MM.1S (cell line): ENCODE measurements at places on chromosomes 7 and 10.

DNA sequence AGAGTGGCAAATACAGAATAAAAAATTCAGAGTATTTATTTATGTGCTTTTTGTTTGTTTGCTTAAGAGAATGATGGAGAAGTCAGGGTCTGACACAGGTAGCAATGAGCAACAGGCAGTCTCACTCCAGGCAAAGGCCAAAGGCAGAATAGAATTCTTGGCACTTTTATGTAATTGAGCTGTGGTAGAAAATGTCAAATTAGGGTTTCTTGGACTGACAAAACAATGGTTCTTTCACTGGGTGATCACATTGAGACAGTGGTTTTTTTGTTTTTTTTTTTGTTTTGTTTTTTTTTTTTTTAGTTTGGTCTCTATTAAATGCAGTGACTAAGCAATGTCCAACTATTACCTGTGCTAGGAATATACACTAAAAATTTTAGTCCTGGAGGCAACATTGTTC is 27.4 kb downstream of the POM121L12 start:
- no peak for DNase-seq

- no peak for DNase-seq
These were observed 108.4 kb downstream of the LYZL1 start for GRCh38 chr10:29397221-29397620.

DNA sequence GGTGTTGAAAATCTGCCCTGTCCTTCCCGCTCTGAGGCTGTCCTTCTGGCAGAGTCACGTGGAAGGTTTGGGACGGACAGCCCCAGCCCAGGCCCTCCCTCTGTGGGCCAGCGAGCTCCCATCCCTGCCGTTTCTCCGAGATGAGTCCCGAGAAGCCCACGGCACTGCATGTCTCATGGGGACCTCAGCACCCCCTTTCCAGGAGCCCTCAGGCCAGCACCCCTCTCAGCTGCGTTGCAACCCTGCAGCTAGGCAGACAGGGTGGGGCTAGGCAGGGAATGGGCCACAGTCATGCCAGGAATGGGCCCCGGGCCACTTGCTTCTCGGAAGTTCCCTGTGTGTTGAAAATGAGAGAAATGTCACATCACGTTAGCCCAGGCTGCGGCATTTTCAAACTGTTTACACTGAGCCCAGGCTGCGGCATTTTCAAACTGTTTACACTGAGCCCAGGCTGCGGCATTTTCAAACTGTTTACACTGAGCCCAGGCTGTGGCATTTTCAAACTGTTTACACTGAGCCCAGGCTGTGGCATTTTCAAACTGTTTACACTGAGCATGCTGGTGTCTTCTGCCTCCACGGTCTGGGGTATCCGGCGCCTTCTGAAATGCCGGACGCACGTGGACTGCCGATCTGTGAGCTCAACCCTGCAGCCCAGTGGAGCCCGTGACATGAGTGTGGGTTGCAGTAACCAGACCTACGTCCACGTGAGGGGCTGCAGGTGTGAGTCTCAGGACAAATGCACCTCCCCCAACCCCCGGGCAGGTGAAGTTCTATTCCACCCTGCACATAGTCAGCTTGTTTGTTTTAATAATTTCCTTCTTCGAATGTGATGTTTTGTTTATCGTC is 42.6 kb downstream of the FAM20C start:
- DNase-seq, result no peak

DNA sequence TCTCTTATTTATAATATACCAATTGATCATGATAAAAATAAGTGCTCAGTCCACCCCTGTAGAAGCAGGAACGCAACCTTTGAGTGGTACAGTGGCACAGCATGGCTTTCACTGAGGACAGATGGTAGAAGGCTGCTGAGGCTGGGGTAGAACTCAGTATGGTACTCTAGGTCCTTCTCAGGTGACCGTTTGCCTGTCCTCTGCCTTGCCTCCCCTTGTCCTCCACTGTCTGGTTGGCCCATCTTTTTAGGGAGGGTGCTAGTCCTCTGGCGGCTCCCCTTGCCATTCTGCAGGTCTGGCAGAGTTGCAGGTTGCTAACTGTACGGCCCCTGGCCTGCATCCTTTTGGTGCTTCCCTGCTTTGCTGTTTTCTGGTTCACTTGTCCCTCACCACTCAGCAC is 27.3 kb downstream of the SLC18A2 start:
- no peak for DNase-seq

GRCh38 chr10:30346615-30347014 is 2.5 kb downstream of the MTPAP start:
- no peak for DNase-seq

- DNase-seq, result no peak
These were observed 67.2 kb downstream of the FAM107B start for GRCh38 chr10:14707481-14707880.

DNA sequence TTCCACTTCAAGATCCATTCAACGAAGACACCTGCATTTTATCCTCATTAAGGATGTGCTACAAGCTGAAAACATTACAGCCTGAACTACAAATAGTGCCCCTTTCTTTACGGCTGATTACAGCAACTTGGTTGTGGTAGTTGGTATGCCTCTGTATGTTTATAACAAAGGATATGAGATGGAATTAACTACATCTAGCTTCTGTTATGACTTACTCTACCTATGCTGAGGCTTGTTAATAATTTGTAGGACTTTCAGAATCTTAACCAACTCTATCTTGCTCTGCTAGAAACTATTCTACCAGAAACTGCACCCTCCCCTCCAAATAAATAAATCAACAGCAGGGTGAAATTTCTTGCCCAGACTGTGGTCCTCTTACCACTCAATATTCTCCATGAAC is 448.1 kb downstream of the GRM8 start:
- DNase-seq, result no peak
